CD8-positive, alpha-beta memory T cell (primary cell): ENCODE measurements at places on chromosomes 12 and 14. TPM values are rescaled to one million over a fixed set of nuclear protein-coding genes. Genes with fewer than 3 reads are reported as not detected.

The BCAT1 gene
- total RNA-seq = 24.2 TPM

The SMOC1 gene
- total RNA-seq = not detected

The SOX5 gene
- 0.18 TPM for total RNA-seq

The MORN3 gene
- 2.5 TPM for total RNA-seq

The PRR13 gene
- total RNA-seq = 234 TPM

The EXOC3L4 gene
- total RNA-seq = not detected

The SIX1 gene
- not detected for total RNA-seq

The WNT1 gene
- not detected for total RNA-seq

The MYH6 gene
- total RNA-seq = 0.09 TPM

- DNase-seq = no peak
- H3K4me1 ChIP-seq = no peaks in the 10 kb centered on the region
- no peak overlapping the region for H3K4me3 ChIP-seq
- no peaks in the 10 kb centered on the region for H3K27me3 ChIP-seq
- H3K27ac ChIP-seq = no peak overlapping the region
These were observed 117.5 kb downstream of the DAAM1 start for GRCh38 chr14:59305836-59306555.

- no peak overlapping the region for H3K27ac ChIP-seq
- DNase-seq = no peak
- no peaks in the 10 kb centered on the region for H3K36me3 ChIP-seq
These were observed 35.2 kb downstream of the GPR65 start for GRCh38 chr14:88040146-88040545.

DNA sequence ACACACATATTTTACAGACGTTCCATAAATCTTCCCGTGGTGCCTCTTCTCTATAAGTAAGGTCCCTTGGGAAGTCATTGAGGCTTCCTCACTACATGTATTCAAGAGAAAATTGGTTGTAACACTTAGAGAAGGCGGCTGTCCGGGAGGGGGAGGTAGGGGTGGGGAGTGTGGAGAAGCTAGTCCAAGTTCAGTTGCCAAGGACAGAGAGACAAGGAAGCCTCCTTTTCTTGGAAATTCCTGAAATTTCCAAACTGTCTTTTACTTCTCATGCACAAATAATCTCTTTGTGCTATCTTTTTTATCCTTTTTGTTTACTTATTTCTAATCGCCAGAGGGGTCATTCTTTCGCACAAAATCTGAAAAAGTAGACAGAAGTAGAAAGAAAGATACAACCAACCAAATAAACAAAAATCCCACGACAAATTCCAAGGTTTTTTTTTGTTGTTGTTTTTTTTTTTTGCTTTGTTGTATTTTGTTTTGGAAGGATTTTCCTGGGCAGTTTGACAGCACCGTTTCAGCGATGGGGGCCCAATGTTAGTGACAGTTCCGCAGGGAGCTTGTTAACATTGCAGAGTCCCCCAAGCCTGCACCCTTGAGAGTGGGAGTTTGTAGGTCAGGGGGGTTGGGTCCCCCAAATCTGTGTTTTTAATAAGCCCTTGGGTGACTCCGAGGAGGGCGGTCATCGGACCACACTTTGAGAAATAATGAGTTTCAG lies 45.2 kb downstream of the MAP1LC3B2 start:
- peaks cover 1% of the 10 kb centered on the region for H3K4me1 ChIP-seq
- H3K27ac ChIP-seq = no peak overlapping the region
- H3K27me3 ChIP-seq = no peaks in the 10 kb centered on the region
- H3K4me3 ChIP-seq = no peak overlapping the region
- DNase-seq = no peak

GRCh38 chr12:66047411-66048021 lies 83.0 kb downstream of the LLPH start:
- H3K27ac ChIP-seq = no peak overlapping the region
- DNase-seq = no peak
- H3K36me3 ChIP-seq = no peaks in the 10 kb centered on the region

DNA sequence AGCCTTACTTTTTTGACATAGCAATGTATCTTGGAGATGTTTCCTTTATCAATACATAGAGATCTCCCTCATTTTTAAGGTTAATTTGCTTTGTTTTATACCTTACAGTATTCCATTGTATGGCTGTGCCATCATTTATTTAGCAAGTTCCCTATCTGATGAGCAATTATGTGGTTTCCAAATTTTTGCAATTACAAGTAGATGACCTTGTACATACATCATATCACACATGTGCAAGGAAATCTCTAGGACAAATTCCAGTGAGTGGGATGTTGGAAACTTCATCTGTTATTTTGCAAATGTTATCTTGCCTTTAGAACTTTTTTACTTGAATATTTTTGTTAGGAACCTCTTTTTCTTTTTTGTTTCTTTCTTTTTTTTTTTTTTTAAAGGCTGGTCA lies 49.7 kb downstream of the DRAM1 start:
- no peak for DNase-seq
- no peak overlapping the region for H3K27ac ChIP-seq
- H3K27me3 ChIP-seq = no peaks in the 10 kb centered on the region
- H3K36me3 ChIP-seq = no peaks in the 10 kb centered on the region
- H3K4me3 ChIP-seq = no peak overlapping the region

GRCh38 chr14:77177702-77178101 lies 3.9 kb upstream of the TMEM63C start:
- H3K36me3 ChIP-seq = no peaks in the 10 kb centered on the region
- no peak for DNase-seq
- H3K4me1 ChIP-seq = peaks cover 7% of the 10 kb centered on the region
- no peak overlapping the region for H3K4me3 ChIP-seq
- H3K27me3 ChIP-seq = peaks cover 3% of the 10 kb centered on the region

DNA sequence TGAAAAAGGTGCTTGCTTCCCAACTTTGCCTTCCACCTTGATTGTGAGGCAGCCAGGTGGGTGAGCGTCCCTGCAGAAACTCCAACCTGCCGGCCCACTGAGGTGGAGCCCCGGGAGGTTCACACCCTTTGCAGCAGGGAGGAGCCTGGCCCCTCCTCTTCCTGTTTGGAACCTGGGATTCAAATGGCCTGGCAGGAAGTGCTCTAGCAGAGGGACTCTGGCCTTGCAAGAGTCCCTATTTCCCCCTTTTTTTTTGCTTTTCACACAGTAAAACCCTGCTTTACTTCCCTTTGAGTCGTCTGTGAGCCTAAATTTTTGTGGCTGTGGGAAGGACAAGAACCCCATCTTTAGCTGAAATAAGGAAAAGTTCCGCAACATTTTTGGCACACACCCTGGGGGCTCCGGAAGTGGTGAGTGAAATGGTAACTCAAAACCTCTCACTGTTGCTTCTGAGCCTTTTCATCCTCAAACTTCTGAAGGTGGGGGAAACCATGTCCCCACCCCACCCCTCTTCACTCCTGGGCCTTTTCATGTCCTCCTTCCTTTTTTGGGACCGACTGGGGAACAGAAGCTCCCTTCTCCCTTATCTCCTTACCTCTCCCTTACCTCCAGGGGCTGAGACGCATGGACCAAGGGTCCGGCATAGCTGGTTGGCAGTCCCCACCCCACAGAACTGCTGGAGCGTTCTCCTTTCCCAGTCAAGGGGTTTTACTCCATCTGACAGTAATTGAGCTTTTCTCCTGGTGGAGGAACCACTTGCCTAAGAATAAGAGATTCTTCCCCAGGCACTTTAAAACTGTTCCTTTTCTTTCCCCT lies 102.0 kb downstream of the KCNMB4 start:
- H3K4me3 ChIP-seq = no peak overlapping the region
- H3K36me3 ChIP-seq = no peaks in the 10 kb centered on the region
- no peaks in the 10 kb centered on the region for H3K4me1 ChIP-seq

- no peaks in the 10 kb centered on the region for H3K27me3 ChIP-seq
- H3K4me1 ChIP-seq = no peaks in the 10 kb centered on the region
- no peaks in the 10 kb centered on the region for H3K36me3 ChIP-seq
- no peak overlapping the region for H3K27ac ChIP-seq
- DNase-seq = no peak
These were observed 348.4 kb downstream of the BCAT1 start for GRCh38 chr12:24600551-24600950.

DNA sequence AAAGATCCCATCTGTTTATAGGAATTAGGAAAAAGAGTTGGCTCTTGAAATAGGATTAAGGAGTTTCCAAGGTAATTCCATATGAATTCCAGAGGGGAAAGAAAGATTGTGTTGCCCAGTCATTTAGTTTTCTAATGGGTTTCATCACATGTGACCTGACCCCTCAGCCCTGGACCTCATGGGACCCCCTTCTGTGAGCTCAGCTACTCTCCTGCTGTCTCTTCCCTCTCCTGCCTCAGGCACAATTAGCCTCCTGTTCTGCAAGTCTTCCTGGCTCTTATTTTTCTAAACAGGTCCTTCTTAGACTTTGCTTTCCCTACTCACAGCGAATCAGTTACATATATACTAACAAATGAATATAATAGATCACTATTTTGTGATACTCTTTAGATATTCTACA lies 237.7 kb downstream of the TRHDE start:
- DNase-seq = no peak
- H3K27ac ChIP-seq = no peak overlapping the region
- H3K36me3 ChIP-seq = no peaks in the 10 kb centered on the region
- H3K4me3 ChIP-seq = no peak overlapping the region

- no peaks in the 10 kb centered on the region for H3K4me1 ChIP-seq
- H3K27ac ChIP-seq = no peak overlapping the region
- DNase-seq = no peak
- H3K27me3 ChIP-seq = no peaks in the 10 kb centered on the region
These were observed 230.2 kb upstream of the RGS6 start for GRCh38 chr14:71701990-71702389.

DNA sequence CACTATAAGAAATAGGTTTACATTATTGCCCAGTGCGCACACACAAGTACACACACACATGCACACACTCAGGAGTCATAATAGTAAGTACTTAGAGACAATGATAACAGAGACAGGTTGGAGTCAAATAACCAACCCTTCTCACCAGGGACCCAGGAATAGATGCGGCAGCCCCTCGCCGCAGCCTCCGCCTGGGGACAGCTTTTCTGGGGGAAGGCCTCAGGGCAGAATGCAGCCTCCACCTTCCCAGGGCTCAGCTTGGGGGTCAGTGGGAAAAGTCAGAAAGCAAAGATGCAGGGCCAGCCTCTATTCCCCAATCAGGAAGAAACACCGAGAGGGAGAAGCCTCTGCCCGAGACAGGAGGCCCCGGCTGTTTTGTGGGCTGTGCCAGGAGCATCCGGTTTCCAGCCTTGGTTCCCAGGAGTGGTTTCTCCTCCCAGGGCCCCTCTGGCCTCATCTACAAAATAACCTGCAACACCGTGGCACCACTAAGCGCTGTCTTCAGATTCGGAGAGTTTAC lies 23.4 kb upstream of the EIF5 start:
- no peaks in the 10 kb centered on the region for H3K4me1 ChIP-seq
- H3K4me3 ChIP-seq = no peak overlapping the region
- H3K27me3 ChIP-seq = no peaks in the 10 kb centered on the region
- H3K27ac ChIP-seq = no peak overlapping the region
- no peak for DNase-seq

- no peaks in the 10 kb centered on the region for H3K4me1 ChIP-seq
- H3K27ac ChIP-seq = no peak overlapping the region
- no peaks in the 10 kb centered on the region for H3K27me3 ChIP-seq
- H3K4me3 ChIP-seq = no peak overlapping the region
- H3K36me3 ChIP-seq = no peaks in the 10 kb centered on the region
- DNase-seq = no peak
These were observed 42.8 kb downstream of the NOS1 start for GRCh38 chr12:117318591-117318990.

DNA sequence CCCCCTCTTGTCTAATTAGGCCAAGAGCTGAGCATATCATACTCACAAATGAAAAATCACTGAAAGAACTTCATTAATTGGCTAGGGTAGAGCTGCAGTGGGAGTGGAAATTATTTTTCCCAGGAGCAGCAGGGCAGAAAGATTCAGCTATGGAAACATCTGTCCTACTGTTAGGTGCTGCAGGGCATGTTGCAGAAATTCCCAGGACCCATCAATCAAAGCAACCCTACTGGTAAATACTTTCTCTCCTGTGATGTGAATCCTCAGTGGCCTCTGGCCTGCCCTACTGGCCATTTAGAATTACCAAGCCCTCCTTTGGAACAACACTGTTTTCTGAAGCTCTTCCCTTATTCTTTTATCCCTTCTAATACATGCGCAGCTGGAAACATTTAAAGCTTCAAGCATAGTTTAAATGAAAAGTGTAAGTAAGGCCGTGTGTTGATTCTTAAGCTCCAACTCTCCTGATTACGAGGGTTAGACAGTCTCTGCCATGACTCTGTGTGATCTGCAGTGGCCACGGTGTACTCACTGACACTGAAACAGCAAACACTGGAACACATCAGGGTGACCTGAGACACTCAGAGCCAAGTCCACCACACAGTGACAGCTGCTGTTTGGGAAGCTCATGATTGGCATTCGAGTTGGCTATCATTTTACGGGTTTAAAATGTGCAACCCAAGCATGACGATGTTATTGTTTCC lies 62.6 kb upstream of the TMCC3 start:
- DNase-seq = no peak
- H3K27me3 ChIP-seq = no peaks in the 10 kb centered on the region
- H3K4me1 ChIP-seq = no peaks in the 10 kb centered on the region
- H3K27ac ChIP-seq = no peak overlapping the region

DNA sequence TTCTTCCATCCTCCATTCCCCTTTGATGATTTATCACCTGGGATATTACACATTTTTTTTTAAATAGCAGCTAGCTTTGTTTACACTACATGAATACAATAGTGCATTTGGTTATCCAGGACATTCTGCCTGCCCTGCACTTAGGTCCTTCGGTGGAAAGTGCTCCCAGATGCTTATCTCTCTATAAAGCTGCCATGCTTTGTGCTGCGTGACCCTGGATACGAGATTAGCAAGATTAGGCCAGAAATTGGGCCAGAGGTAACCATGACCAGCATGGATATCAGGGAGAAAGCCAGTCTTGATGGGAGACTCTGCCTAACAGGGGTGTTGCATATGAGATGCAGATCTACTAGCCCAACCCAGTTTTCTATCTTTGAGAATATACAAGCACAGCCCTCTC lies 12.1 kb upstream of the KRT83 start:
- H3K4me3 ChIP-seq = no peak overlapping the region
- no peak overlapping the region for H3K27ac ChIP-seq
- no peaks in the 10 kb centered on the region for H3K27me3 ChIP-seq
- no peaks in the 10 kb centered on the region for H3K36me3 ChIP-seq
- no peak for DNase-seq
- no peaks in the 10 kb centered on the region for H3K4me1 ChIP-seq

GRCh38 chr14:38930898-38931297 lies 172.1 kb downstream of the SEC23A start:
- H3K27ac ChIP-seq = no peak overlapping the region
- no peak for DNase-seq
- H3K4me1 ChIP-seq = no peaks in the 10 kb centered on the region
- H3K36me3 ChIP-seq = no peaks in the 10 kb centered on the region
- H3K4me3 ChIP-seq = no peak overlapping the region

DNA sequence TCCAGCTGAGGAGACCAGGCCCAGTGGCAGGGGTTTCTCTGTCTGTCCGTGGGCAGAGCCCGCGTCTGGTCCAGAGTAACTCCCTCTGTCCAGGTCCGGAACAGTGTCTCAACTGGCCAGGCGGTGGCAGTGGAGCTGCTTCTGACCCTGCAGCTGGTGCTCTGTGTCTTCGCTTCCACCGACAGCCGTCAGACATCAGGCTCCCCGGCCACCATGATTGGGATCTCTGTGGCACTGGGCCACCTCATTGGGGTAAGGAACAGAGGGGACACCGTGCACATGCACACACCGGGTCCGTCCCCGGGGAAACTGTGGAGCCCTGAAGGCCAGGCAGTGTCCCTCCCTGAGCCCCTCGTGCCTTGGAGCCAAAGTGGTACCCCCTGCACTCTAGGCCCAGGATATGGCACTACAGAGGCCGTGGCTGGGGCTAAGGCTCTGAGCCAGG lies 1.5 kb downstream of the AQP6 start:
- peaks cover 6% of the 10 kb centered on the region for H3K27me3 ChIP-seq
- no peak overlapping the region for H3K4me3 ChIP-seq
- no peaks in the 10 kb centered on the region for H3K4me1 ChIP-seq

- no peak for DNase-seq
- H3K36me3 ChIP-seq = no peaks in the 10 kb centered on the region
- H3K4me3 ChIP-seq = no peak overlapping the region
- no peaks in the 10 kb centered on the region for H3K27me3 ChIP-seq
- no peaks in the 10 kb centered on the region for H3K4me1 ChIP-seq
These were observed 13.3 kb downstream of the RNASE3 start for GRCh38 chr14:20904393-20905029.
